ENCODE measurements at places on chromosomes 4 and X.

- no peak for DNase-seq
Measured at GRCh38 chr4:54542540-54543041, 115.2 kb upstream of the KIT start.

- DNase-seq = no peak
Measured at GRCh38 chr4:56255820-56256219, 131.5 kb downstream of the AASDH start.

DNA sequence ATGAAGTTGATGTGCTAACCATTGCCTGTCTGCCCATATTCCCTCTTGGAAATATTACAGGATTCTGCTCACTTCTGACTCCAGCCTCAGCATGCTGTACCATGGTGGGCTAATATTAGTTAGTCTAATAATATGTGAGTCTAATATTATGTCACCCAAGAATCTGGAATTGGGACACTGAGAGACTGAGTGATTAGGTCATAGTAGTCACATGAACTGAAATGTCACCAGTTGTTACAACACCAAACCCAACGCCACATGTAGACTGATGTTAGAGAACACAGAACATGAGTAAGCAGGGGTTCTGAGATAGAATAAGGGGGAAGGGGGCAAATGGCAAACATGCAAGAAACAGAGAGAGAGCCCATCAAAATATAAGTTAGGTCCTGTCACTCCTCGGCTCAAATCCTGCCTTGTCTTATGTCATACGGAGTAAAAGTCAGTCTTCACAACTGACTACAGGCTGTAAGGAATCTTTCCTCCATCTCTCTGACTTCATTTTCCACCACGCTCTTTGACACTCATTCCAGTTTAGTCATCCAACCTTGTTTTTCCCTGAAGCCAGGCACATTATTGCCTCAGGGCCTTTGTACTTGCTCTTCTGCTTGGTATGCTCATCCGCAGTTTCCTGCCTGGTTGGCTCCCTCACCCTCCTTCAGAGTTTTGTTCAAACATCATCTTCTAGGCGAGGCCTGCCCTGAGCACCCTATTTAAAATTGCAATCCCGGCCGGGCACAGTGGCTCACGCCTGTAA is 9.6 kb upstream of the SLAIN2 start:
- DNase-seq = no peak

DNA sequence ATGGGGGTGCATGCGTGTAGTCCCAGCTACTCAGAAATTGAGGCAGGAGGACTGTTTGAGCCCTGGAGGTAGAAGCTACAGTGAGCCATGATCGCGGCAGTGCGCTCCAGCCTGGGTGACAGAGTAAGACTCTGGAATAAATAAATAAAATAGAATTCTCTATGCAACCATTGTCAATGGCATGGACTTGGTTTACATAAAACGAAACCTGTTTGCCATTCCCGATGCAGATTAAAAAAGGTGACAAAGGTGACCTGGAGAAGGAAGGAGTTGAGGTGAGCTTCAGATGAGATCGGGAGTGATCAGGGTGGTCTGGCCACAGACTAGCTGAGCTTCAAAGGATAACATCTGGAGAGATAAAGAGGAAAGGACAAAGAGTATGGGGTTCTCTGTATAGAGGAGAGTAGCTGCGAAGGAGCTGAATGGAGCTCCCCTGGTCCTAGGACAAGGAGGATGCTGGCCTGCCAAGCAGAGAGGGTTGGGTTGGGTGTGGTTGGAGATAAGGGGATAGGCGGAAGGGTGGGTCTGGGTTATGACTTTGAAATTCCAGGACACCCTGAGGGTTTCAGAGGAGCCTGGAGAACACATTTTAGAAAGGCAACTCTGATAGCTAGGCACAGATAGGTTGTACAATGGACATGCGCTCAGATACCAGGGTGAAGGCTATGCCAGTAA is 98.6 kb downstream of the RBM47 start:
- no peak for DNase-seq

GRCh38 chrX:16711893-16712547 is 449 bp downstream of the CTPS2 start:
- DNase-seq = no peak

GRCh38 chrX:8960957-8961468 is 72.9 kb downstream of the FAM9B start:
- no peak for DNase-seq

- DNase-seq = no peak
Measured at GRCh38 chr4:163042306-163042705, 124.4 kb downstream of the NAF1 start.

GRCh38 chr4:12926189-12927066 is 557.7 kb downstream of the RAB28 start:
- DNase-seq = peak; percentile 7

GRCh38 chrX:57241967-57242366 is 44.5 kb upstream of the FAAH2 start:
- no peak for DNase-seq

GRCh38 chr4:5888222-5889001 is 4.5 kb downstream of the CRMP1 start:
- no peak for DNase-seq

DNA sequence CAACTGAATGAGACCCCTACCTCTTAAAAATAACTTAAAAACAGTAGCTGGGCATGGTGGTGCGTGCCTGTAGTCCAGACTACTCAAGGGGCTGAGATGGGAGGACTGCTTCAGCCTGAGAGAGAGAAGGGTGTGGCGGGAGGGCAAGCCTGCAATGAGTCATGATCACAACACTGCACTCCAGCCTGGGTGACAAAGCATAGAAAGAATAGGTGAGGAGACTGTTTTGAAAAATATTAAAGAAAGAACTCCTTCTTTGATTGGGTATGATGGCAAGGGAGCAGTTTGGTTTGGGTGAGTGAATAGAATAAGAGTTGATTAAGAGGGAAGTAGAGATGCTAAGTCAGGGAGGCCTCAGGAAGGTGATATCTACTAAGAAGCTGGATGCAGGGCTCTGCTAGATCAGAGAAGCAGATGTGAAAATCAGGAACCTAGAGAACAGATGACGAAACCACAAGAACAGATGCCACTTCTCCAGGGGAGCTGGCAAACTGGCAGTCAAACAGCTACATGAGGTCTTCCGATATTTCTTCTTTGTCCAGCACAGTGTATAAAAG is 318.6 kb downstream of the OPHN1 start:
- no peak for DNase-seq

DNA sequence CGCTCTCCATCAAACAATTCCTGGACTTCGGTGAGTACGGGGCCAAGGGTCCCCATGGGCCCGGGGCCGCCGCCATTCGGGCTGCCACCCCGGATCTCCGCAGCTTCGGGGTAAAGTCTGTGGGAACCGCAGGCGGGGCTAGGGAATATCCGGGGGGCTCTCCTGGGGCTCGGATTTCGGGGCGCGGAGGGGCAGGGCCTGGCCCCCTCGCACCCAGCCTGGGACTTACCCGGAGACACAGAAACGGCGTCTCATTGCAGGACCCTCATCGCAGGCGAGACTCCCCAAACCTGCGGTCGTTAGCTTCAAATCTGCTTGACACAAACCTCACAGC is 413 bp downstream of the PDK3 start:
- DNase-seq = no peak

DNA sequence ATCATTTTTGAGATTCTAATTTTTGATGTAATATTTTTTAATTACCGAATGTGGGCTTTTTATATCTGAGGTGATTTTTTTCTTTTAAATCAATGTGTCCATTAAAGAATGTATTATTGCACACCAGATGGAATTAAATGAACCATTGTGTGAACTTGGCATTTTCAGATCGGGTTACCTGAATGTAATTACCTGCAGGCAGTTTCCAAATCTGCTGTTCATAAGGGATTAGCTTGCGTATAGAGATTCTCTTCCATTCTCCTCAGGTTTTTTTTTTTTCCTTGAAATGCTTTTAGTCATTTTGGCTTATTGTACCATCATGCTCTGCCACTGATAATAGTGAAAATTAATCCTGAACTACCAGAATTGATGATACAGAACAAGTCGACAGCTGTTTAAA is 511.5 kb upstream of the ATOH1 start:
- peak; percentile 19 for DNase-seq

GRCh38 chrX:115679460-115679859 is 118.5 kb downstream of the PLS3 start:
- peak; percentile 45 for DNase-seq

DNA sequence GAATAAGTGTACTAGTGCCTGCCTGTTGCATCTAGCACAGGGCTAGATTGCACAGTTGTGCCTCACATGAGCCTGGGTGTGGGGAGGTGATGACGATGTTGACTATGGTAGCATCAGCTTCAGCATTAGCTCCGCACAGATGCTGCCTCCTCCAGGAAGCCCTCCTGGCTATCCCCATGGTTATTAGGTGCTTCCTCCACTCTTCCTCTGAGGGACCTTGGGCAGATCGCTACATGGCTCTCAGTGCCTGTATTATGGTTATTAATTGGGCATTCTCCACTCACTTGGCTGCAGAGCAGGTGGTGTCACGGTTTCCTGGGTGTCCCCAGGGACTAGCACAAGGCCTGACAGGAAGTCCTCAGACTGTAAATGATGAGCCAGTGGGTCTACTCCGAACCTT is 325.6 kb downstream of the ARHGAP10 start:
- no peak for DNase-seq

DNA sequence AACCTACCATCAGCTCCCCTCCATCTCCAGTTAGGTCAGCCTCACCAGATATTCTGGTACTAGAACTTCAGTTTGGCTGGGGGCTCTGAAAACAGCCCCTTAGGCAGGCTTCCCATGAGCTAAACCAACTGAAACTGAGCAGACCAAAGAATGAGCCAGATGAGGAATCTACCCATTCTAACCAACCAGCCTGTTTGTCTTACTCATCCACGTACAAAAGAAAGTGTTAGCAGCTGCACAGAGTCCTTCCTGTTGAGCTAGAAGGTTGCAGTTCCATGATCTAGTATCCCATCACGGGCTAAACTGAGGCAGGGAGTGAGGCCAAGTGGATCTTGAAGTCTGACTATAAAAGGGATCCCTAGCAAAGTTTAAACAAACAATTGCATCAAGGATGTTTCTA is 17.5 kb downstream of the MAGEA9B start:
- DNase-seq = no peak

DNA sequence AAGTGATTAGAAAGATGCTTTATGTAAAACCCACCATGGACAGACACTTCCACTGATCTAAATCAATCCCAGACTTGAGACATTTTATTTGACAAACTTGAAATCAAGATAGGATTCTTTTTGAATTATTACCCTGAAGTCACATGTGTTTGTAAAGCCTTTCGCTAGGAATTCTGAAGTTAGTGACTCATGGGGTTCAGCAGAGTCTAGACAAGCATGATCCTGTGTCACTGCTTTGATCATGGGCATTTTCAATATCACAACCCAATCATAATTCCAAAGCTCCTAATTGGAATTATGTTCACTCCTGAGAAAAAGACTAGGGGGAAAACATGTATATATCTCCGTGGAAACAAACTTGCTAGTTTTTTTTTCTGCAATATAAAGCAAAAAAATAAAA is 67.5 kb upstream of the BMP3 start:
- no peak for DNase-seq

DNA sequence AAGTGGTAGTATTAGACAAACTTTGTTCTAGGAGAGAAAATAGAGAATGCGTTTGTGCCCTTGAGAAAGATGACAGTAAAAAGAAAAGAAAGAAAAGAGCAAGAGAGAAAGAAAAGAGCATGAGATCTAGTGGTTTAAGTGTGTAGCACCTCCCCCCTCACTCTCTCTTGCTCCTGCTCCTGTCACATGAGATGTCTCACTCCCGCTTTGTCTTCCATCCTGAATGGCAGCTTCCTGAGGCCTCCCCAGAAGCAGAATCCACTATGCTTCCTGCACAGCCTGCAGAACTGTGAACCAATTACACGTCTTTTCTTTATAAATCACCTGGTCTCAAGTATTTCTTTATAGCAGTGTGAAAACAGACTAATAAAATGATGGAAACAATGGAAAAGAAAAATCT is 499.6 kb downstream of the ACTRT1 start:
- no peak for DNase-seq

- DNase-seq = no peak
Measured at GRCh38 chr4:145044341-145044740, 53.7 kb downstream of the ANAPC10 start.

- DNase-seq = peak; percentile 58
Measured at GRCh38 chrX:106726485-106727437, at the start of gene RNF128. TSS of gene RNF128 (plus strand) at chrX:106726701. CDS start at chrX:106726914, 213 bp downstream.

- no peak for DNase-seq
Measured at GRCh38 chr4:16750216-16750615, 148.2 kb downstream of the LDB2 start.

- no peak for DNase-seq
Measured at GRCh38 chrX:132968296-132968949, 10.0 kb upstream of the HS6ST2 start.

DNA sequence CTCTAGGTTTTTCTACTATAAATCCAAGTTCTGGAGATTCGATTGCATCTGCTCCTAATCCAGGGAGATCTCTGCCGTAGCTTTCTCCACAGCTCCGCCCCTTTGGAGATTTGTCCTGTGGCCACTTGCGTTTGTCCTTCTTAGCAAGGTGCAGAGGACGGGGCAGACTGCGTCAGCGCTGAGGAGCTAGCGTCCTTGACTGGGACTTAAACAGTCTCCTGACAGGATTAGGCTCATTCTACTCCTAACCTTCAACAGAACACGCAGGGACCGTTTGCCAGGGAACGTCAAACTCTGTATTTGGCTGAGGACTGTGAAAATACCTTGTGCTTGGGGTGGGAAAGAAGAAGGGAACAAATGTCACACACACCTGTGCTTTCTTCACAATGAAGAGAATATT is 38.6 kb downstream of the SORBS2 start:
- DNase-seq = no peak

DNA sequence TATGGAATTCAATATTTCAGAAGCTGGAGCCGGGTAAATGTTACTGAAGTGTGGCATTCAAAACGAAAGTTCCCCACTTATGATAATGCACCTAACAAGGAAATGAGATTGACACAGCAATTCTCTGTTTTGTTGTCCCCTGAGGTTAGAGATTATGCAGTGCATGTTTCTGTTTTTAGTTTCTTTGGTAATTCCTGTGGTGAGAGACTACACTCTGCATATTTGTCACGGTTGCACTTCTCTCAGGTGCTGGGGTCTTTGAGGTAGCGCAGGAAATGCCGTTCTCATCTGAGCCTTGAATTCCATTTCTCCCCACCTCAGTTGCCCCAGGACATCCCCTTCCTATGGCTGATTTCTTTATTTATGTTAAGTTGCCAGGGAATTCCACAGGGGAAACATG is 15.3 kb upstream of the BEND4 start:
- DNase-seq = no peak

- no peak for DNase-seq
Measured at GRCh38 chr4:39526765-39527295, 409 bp downstream of the UGDH start.

DNA sequence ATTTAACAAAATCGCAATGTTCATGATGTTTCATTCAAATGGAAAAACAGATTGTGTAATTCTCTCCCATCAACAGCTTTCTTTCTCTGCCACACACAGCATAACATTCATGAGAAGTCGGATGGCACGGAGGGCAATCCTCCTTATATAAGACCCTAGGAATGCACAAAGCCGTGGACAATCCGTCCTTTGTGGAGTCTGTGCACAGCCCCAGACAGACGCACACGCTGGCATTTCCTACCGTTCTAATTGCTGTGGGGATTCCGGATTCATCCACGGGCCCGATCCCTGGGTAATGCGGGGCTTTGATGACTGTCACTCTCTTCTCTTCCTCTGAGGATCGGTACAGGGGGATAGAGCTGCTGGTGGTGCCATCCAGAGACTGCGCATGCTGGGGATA is 121.9 kb upstream of the PDLIM3 start:
- no peak for DNase-seq

Data from NCI-H2081 treated with DMSO at 0.1 percent for 48 hours (cell line).